HL-60 (cell line): ENCODE measurements at places on chromosomes 2 and 18.

GRCh38 chr2:122096761-122097160 is 341.3 kb downstream of the TSN start:
- DNase-seq: no peak

GRCh38 chr18:74447404-74448152 is 9.5 kb downstream of the DIPK1C start:
- DNase-seq: no peak

DNA sequence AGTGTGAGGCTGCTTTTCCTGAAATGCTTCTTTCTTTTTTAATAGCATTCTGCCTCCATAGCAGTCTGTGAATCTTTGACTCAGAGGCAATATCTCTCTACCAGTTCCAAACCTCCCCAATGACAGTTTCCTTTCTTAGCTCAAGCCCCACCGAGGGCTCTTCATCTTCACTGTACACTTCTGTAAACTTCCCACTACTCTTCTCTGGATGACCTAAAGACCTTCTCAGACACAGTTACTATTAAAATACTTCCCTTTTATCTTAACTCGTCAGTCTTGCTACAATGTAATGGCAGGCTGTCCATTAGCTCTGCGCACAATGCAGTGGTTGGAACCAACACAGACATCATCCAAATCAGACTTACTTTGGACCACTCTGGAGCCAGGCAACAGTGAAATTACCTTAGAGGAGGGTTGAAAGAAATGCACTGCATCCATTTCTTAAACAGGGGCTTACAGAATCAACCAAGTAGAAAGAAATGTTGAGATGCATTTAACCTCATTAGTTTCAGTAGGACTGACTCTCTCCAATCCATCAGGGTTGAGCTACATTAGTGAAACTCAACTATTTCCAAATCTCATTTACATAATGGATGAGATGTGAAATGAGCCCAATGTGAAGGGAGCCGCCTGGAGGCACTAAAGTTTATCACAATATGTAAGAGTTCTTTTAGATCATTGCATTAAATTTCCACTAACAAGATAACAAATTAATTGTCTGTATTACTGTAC is 343.8 kb downstream of the SETBP1 start:
- no peak for DNase-seq

DNA sequence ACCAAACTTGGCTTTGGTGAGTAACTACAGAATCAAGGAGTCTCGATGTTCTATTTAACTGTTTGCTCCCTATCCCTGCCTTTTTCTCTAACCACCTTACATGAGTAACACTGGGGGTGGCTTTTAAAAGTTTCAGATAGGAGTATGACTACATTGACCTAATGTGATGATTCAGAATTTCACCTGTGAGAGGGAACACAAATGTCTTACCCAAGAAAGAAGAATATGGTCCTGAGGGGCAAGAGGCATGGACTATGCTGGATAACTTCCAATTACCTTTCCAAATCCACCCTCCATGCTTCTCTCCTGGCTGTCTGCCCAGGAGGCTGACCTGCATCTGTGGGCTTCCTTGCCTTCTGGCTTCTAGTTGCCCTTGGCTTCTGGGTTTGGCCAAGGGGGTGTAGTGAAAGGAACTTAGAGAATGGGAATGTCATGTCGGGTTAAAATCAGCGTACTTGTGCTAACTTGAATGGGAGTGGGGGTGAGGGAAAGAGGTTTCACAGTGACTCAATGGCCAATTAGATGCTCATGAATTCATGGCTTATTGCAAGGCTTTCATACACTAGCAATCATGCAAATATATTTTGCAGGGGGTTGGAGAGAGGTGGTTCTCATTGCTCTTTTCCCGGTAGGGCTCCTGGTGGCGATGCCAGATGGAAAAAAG is 5.3 kb upstream of the IL36G start:
- no peak for DNase-seq

DNA sequence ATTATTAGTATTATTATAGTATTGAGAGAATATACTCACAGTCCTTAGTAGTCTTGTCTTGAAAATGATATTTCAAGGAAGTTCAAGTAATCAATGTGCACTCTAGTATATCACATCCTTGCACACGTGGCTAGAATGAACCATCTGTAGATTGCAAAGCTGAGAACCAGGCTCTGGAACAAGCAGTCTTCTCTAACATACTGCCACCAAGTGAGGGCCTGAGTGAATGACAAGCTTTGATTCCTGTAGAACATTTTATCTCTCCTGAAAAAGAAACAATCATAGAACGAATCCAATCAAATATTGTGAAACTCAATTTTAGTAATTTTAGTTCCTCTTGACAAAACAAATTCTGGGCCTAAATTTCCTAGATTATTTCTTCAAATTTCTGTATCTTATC is 55.3 kb upstream of the SULT1C3 start:
- DNase-seq: no peak

DNA sequence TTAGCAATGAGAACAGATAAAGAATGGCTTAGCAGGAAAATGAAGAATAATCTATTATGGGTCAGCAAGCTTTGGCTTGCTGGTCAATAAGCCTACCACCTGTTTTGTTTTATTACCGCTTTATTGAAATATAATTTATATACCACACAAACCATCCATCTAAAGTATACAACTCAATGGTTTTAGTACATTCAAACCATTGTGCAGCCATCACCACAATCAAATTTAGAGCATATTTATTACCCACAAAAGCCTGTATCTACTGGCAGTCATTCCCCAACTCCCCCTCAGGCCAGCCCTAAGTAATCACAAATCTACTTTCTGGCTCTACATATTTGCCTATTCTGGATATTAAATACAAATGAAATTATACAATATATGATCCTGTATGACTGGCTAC is 17.2 kb downstream of the PPP3R1 start:
- DNase-seq: no peak

- DNase-seq: no peak
Measured at GRCh38 chr2:233030-233429, 30.8 kb downstream of the SH3YL1 start.

GRCh38 chr18:13434854-13435253 is 216.3 kb downstream of the LDLRAD4 start:
- DNase-seq: no peak

GRCh38 chr18:39555496-39555895 is 1989.9 kb upstream of the CELF4 start:
- no peak for DNase-seq

DNA sequence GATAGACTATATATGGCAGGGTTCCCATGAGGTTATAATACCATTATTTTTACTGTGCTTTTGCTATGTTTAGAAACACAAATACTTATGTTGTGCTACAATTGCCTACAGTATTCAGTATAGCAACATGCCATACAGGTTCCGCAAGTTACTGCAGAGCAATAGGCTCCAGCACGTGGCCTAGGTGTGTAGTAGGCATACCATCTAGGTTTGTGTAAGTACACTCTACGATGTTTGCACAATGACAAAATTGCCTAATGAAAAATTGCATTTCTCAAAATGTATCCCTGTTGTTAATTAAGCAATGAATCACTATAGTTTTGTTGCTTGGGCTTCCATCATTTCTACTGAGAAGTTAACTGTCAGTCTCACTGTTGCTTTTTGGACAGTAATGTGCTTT is 9.8 kb downstream of the CD302 start:
- no peak for DNase-seq

- no peak for DNase-seq
Measured at GRCh38 chr2:120167272-120167671, 55.9 kb downstream of the TMEM185B start.

DNA sequence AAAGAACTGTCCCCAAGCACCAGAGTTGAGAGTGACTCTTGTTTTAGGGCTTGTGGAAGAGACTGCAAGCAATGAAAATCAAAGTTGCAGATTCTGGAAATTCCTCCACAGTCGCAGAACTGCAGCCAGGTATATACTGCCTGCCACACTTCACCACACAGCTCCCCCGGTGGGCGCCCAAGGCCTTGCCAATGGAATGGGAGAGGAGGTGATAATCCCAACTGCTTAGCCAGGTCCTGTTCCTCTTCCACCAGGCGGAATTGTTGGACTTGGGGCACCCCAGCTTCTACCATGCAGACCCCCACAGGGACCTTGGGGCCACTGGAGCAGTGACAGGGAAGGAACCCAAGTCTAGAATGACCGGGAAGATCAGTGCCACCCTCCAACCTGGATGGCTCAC is 4.8 kb upstream of the PDIA6 start:
- DNase-seq: no peak
